ENCODE measurements at places on chromosomes 3 and 15. TPM values are rescaled to one million over a fixed set of nuclear protein-coding genes. Genes with fewer than 3 reads are reported as not detected.

FGF12 gene
- total RNA-seq = 0.14 TPM

ITIH4 gene
- not detected for total RNA-seq

ZBED2 gene
- total RNA-seq = 21.3 TPM

RLBP1 gene
- total RNA-seq = not detected

SH2D7 gene
- total RNA-seq = not detected

CCNB2 gene
- total RNA-seq = 61.9 TPM

DLEC1 gene
- not detected for total RNA-seq

C3orf49 gene
- not detected for total RNA-seq

Measured in airway epithelial cell (primary cell).